B cell (primary cell): ENCODE measurements at places on chromosomes 1 and 21.

DNA sequence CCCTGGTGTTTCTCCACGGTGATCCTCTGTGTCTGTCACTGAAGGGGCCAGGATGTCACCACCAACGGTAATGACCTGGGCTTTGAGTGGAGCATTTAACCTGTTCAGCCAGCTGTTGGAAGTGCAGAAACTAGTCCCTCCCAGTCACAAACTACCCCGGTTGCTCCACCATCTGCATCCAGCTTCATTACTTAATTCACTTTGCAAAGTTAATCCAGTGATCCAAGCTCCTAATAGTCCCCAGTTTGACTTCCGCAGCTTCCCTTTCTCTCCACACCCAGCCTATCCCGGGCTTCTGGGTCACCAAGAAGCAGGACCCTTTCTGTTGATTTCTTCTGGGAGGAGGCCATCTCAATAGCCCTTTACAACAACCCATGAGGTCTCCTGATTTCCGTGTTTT, 63.5 kb downstream of the MDM4 start:
- no peak for DNase-seq

GRCh38 chr1:2133879-2134215, 60.7 kb downstream of the FAAP20 start:
- no peak for DNase-seq

- DNase-seq = no peak
These were observed 114.5 kb downstream of the NUF2 start for GRCh38 chr1:163436140-163436812.

- DNase-seq = no peak
These were observed 63.6 kb upstream of the GALNT2 start for GRCh38 chr1:230003409-230003808.

DNA sequence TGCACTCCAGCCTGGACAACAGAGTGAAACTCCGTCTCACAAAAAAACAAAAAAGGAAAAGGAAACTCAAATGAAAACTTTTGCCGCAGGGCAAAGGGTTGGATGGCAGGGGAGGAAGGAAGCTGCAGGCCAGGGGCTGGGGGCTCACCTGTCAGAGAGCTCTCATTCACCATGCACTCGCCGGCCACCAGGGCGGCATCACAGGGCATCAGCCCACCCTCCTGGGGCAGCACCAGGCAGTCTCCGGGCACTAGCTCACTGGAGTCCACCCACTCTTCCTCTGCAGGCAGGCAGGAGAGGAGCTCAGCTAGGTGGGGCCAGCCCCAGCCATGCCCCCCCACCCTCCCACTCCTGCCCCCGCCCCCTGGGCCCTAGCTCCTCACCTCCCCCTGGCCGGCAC, 11.9 kb downstream of the ATP13A2 start:
- no peak for DNase-seq

GRCh38 chr1:15156807-15157380, 3.3 kb downstream of the TMEM51 start:
- DNase-seq = no peak

DNA sequence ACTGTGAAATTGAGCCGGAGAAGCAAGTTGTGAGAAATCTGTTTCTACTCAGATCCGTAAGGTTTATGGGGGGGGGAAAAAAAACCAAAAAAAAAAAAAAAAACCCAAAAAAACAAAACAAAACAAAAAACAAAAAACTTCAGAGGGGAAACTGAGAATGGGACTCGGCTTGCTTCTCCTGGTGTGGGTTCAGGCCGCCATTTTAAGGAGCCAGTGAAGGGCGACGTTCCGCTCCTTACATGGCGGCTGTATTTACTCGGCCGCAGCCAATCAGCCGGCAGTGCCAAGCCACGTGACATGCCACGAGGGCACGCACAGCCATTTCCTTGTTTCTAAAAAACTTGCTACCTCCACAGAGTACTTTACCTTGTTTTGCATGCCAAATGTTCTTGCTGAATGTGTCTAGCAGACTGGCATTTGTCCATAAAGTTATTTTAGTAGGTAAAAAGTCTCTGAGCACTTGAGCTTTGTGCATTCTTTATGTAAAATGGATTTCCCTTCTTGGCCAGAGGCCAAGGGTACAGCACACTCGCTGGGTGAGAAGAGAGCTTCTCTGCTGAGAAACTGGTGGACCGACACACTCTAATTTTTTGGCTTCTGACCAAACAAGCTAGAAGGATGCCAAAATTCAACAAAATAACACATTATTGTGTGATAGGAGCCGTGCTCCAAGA, 101.8 kb downstream of the NFIA start:
- no peak for DNase-seq

- no peak for DNase-seq
These were observed 1.7 kb upstream of the PEF1 start for GRCh38 chr1:31646259-31646960.

GRCh38 chr1:22712502-22713271, 2.0 kb downstream of the EPHB2 start:
- DNase-seq = no peak

- DNase-seq = no peak
These were observed 31.7 kb upstream of the RALGPS2 start for GRCh38 chr1:178693366-178693765.
